ENCODE measurements at places on chromosomes 2 and 18.
A peak's percentile ranks its signal among the peaks of the same experiment; 100 is the strongest.

GRCh38 chr2:8679827-8680731 lies 1.8 kb upstream of the ID2 start:
- no peak for DNase-seq

DNA sequence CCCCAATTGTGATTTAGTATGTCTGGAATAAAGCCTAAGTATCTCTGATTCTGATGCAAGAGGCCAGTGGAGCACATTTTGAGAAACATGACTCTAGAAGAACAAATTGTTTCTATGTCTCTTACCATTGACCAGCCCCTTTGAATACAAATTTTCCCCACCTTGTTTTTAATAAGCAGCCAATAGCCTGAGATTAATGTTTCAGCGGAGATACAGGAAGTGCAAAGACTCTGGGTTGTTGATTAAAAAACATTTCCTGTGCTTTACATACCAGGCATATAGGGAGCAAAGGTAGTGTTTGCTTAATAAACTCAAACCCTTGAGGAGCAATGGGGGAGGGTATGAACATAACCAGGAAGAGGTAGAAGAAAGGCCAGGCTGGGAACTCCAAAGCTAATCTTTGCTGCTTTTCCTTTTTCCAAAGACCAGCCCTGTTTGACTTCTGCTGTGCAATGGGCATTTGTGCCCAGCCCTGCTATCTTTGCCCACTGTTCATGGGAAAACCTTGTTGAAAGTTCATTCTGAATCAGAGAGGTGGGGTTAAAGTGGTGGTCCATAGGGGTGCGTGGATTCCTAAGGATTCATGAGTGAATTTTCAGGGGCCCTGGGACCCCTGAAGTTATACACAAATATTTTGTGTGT lies 29.3 kb downstream of the UPP2 start:
- DNase-seq: no peak

GRCh38 chr2:84965192-84965516 lies 5.8 kb upstream of the KCMF1 start:
- no peak for DNase-seq

DNA sequence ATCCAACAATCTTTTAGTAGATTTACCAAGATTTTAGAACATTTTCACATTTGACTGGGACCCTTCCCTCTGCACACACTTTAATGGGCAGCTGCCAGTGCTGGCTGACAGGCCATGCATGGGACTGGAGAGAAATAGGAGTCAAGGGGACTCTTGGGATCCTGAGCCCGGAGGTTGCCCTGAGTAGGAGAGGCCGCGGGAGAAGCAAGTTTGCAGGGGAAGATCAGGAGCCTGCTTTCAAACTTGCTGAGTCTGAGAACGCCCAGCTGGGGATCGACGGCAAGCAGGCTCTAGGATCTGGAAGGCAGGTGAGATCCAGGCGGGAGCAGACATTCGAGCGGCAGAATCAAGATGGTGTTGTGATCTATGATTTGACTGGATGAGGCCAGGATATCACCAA lies 186.1 kb downstream of the HDAC4 start:
- DNase-seq: no peak

DNA sequence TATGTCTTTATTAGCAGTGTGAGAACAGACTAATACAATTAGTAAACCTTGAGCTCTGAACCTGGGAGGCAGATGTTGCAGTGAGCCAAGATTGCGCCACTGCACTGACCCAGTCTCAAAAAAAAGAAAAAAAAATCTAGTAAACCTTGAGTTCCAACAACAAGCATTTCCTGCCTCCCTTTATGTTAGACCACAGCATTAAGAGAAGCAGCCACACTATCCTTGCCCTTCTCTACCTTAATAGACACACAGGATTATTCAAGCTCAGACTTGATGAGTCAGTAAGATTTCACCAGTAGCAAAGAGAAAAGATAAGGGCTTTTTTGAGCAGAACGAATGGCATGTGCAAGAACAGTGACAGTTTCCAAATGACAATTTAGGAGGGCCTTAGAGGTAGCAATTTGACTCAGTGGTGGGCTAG lies 18.0 kb upstream of the GLS start:
- no peak for DNase-seq

- DNase-seq: no peak
These were observed 13.0 kb upstream of the TYMS start for GRCh38 chr18:644395-645004.

DNA sequence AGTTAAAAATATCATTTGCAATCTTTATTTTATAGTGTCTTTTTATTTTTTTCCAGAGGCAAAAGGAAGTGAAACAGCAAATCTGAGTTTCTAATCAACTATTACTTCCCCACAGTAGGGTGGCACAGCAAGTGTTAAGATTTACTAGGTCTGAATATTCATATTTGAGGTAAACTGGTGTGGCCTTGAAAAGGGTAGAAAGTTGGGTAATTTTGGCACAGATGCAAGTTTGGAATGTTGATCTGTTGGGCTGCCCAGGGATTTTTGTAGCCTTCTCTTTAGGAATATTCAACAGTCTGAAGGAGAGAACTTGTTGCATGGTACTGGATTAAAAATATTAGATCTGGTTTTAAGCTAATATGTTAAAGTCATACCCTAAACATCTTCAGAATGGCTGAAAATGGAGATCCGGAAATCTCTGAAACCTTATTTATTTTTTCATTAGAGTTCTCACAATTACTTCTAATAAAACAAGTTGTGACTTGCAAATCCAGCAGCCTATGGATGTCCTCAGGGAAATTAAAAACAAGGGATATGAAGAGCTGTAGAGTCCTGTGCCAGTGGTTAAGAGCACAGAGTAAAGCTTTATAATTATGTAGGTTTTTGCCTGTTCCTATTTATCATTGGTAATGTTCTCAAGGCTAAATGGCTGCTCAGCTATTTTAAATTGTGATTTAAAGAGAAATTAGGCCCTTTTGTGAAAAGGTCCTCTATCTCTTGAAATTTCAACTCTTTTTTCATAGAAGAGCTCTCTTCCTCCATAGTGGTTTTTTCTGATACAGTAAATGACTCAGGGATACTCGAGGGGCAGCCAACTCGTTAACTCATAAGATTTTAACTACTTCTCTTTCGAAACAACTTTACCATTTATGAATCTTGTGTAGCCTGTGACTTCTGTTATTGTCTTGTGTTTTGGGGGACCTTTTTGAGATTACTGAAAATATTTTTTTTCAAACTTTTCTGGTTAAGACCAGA lies 11.0 kb downstream of the TANK start:
- no peak for DNase-seq

GRCh38 chr2:142180820-142181533 lies 50.2 kb upstream of the LRP1B start:
- peak; percentile 40 for DNase-seq

GRCh38 chr2:100929147-100929546 lies 72.9 kb upstream of the RPL31 start:
- DNase-seq: no peak

DNA sequence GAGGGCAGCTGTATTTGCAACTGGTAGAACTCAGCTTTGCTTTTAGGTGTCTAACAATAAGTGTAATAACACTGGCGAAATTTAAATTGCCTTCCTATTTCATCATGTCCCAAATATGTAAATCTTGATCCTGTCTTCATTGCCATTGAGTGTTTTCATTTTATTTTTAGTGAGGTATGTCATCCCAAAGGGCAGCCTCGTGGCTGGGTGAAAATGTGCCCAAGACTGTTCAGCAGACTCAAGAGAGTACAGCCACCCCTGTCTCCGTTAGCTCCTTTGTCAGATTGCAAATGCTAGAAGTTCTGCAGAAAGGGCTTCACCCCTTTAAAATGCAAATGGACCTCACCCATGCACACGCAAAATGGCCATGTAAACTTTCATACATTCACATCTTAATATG lies 278.8 kb downstream of the RND3 start:
- no peak for DNase-seq

- DNase-seq: no peak
These were observed 95.9 kb upstream of the HDAC4 start for GRCh38 chr2:239496700-239497099.

GRCh38 chr2:236040600-236041328 lies 127.4 kb downstream of the GBX2 start:
- DNase-seq: no peak

- DNase-seq: no peak
These were observed 8.5 kb downstream of the RTTN start for GRCh38 chr18:70197026-70197425.

GRCh38 chr2:240336820-240337427 lies 98.5 kb upstream of the GPC1 start:
- DNase-seq: no peak

DNA sequence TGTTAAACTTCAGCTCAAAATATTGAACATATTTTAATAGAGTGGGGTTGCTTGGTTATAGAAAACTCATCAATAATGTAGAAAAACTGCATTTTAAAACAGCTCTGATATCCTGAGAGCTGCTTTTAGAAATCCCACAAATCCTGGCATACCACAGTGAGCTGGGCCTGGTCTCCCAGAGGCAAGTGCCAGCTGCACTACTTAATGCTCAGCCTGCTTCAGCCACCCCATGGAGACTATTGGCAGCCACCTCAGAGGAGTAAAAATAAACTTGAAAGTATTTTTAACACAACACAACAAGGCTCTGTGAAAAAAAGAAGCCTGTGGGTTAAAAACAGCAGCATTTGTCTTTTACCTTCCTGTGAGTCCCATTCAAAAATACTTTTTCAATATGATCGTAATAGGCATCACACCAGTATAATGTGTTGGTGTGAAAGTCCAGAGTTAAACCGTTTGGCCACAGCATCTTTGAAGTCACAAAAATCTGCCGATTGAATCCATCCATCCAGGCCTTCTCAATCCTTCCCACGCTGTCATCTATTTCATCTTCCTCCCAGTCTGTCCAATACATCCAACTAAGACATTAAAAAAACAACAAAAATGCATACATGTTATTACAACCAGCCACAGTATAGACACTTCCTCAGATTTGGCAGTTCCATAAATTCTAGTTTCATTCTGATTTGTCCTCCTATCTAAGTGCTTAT lies 1115.3 kb downstream of the LRP1B start:
- DNase-seq: no peak

DNA sequence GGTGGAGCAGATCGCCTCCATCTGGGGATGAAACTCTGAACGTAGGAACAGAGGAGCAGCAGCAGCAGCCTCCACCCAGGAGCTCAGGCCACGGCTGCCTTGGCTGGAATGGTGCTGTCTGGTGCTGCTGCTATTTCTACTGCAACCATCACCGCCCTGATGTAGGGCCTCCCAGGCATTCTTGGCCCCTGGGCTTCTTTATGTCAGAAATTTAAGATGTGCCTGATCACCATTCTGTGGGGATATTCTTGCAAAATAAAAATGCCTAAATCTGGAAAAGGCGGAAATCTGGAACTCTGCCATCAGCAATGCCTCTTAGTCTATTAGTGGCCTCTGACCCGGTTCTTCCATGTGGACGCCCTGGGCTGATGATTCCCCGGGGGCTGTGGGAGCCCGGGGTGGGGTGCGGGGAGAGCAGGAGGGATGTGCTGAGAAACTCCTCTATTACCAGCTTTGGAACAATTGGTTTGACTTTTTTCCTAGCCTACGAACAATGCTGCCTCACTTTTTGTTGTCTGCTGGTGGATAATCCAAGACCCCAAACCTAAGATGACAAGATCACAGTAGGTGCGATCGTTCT lies 47.2 kb downstream of the FAM124B start:
- DNase-seq: no peak

GRCh38 chr2:177489719-177490301 lies 97.2 kb downstream of the AGPS start:
- peak; percentile 22 for DNase-seq

DNA sequence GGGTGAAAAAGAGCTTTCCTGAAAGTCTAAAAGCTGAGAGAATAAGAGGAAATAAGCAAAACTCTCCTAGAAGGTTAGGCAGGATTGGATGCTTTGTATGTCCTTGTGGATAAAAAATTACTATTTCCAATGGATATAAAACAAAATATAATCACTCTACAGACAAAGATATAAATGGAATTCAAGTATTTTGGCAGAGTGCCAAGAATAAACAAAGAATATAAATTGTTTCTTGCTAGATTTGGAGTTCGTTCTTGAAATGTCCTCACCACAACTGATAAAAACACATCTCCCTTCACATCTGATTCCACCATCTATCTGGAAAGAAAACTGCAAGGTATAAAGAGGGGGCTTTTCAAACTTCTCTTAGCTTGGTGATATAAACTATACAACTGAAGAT lies 13.3 kb downstream of the SULT1C3 start:
- no peak for DNase-seq

GRCh38 chr2:134202371-134202770 lies 51.5 kb upstream of the MGAT5 start:
- DNase-seq: no peak

GRCh38 chr18:23636071-23636399 lies 26.7 kb downstream of the ANKRD29 start:
- DNase-seq: no peak

DNA sequence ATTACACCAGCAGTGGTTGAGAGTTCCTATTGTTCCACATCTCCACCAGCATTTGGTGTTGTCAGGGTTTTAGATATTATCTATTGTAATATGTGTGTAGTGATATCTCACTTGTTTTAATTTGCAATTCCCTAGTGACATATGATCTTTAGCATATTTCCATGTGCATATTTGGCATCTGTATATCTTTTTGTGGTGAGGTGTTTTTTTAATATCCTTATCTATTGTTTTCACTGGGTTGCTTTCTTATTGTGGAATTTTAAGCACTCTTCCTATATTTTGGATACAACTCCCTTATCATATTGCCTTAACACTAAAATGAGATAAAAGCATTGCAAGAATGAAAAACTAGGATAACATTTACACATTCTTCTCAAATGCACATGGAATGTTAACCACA lies 453.9 kb upstream of the FSIP2 start:
- no peak for DNase-seq

DNA sequence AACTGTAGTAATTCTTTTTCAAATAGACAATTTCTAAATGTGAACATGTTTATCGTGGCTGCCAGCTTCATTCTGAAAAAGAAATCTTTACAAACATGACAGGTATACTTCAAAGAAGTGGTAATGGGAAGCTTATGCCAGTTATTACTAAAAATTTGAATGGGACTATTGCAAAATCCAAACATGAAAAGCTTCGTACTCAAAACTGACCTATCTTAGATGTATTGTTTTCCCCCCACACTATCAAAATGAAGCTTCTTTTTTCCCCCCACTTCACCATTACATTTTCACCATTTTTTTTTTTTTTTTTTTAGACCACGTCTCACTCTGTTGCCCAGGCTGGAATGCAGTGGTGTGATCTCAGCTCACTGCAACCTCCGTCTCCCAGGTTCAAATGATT lies 50.4 kb upstream of the SERTAD2 start:
- DNase-seq: no peak

- no peak for DNase-seq
These were observed 220.4 kb upstream of the TFPI start for GRCh38 chr2:187774551-187775071.

DNA sequence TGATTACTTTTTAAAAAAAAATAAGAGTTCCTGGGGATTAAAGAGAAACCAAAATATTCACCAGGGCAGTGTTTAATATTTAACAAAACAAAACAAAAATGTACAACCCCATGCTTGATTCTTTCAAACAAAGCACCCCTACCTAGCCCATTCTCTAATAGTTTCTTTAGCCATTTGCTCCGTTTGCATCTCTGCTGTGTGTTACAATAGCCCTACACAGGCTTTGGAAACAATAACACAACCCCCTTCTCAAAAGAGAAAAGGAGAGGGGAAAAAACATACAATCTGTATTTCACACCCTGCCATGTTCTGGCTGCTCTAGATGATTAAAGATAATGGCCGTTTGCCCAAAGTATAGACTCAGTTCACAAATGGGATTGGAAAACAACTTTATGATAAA lies 302.9 kb downstream of the CPS1 start:
- no peak for DNase-seq

GRCh38 chr2:175745911-175746310 lies 256.2 kb downstream of the LNPK start:
- DNase-seq: no peak

- no peak for DNase-seq
These were observed 425.2 kb downstream of the METTL4 start for GRCh38 chr18:2146092-2146491.

- DNase-seq: no peak
These were observed 121.4 kb upstream of the TTC27 start for GRCh38 chr2:32506446-32506845.

Data from HEK293T (cell line).